ENCODE measurements at places on chromosomes 6 and 20.

GRCh38 chr20:20212675-20213096 lies 155.2 kb upstream of the INSM1 start:
- DNase-seq = no peak

DNA sequence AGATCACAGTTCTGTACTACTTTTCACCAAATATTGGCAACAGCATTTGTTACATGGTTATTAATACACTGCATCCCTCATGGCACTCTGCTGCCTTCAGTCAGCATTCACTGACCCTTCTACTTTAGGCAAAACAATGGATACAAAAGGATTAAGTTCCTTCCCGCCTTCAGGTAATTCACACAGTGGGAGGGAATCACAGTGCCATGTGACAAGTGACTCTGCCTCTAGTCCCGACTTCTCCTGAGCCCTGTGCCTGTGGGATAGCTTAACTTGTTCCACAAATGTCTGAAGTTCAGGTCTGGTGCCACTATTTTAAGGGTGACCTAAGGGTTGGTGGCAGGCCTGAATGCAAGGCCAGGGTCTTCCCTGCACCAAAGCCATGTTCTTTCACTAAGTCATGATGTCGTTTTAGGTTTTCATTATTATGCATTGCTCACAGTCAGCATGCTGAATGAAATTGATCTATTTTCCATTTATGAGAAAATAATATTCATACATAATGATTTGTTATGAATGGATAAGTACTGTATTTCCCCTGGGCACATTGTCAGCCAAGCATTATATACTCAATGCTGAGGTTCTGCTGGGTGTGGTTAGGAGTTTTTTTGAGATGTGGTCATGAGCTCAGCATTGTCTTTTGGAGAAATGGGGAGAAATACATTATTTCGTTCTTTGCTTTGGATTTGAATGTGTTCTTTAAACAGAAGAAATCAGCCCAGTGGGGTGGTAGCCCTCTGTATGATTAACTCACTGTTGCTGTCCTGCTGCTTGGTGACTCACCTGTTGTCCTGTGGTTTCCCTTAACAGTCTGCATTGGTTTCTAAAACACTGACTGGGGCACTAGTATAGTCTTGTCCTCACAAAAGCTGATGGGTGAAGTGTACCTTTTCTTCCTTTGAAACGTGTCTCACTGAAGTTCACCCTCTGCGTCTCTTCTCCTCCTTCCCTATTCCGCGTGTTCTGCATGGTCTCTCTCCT lies 66.4 kb downstream of the AFDN start:
- DNase-seq = no peak

DNA sequence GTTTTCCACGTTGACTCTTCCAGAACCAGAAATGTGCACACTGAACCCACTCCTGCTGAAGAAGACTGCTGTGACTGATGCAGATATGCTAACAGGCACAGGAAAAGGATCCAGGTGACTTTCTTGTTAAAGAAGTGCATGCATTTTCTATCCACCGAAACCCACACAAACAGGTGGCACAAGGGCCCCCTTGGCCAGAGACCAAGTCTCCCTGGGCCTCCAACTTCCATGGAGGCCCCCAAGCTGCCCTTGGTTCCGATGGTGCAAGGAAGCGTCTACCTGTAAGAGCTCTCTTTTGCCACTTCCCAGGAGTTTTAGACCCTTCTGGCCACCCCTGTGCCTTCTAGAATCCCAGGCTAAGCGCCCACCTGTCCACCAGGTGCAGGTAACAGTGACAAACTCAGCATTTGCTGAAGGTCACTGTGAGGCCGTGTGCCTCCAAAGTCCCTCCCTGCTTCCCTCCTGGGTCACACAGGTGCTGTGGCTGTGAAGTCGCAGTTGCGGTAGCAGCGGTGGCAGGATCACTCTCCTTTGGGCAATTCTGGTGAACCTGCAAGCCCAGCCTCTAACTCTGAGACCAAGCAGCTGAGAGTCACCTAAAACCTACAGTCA lies 134.8 kb downstream of the PXDC1 start:
- DNase-seq = no peak

- peak; percentile 2 for DNase-seq
Measured at GRCh38 chr20:13567663-13568062, 71.1 kb downstream of the TASP1 start.

GRCh38 chr6:21595285-21596144 lies 2.0 kb downstream of the SOX4 start:
- no peak for DNase-seq

GRCh38 chr6:130843575-130844320 lies 16.5 kb downstream of the SMLR1 start:
- DNase-seq = peak; percentile 13

DNA sequence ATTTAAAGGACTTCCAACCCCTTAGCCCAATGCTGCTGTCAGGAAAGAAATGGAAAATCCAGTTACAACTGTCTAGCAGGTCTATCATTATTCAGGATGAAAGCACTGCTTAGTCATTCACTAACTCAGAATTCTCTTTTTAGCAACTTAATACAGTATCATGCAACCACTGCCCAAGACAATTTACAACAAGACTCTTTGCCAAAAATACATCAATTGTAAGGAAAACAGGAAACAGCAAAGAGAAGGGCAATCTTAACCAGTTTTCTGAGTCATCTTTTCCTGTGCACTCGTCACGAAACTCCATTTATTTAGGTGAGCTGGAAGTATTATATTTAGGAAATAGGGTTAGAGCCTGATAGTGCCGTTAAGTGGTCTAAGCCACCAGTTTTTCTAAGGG lies 1197.7 kb upstream of the CITED2 start:
- no peak for DNase-seq

DNA sequence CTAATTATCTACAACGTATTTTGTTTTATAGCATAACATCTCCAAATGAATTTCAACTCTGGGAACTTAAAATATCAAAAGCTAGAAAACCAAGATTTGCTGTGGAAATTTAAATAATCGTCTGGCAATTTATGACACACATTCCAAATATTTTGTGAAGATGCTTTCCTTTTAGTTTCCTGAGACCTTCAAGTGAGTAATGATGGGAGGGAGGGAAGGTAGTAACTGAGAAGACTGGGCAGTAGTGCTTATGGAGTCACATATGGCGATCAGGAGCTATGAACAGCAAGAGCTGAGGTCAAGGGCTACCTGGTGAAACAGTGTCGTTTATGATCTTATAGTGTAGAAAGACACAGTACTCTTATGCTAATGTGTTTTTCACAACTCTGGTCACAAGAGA lies 178.2 kb upstream of the THEMIS start:
- no peak for DNase-seq

DNA sequence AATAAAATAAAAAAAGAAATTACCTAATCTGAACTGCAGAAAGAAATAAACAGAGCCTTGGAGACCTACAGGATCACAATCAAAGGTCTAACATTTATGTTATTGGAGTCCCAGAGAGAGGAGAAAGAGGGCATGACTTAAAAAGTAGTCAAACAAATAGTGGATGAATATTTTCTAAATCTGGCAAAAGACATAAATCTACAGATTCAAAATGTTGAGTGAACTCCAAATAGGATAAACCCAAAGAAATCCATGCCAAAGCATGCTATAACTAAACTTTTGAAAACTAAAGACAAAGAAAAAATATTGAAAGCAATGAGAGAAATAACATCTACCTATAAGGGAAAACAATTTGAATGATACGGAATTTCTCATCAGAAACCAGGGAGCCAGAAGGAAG lies 38.2 kb downstream of the PSMB1 start:
- DNase-seq = no peak

DNA sequence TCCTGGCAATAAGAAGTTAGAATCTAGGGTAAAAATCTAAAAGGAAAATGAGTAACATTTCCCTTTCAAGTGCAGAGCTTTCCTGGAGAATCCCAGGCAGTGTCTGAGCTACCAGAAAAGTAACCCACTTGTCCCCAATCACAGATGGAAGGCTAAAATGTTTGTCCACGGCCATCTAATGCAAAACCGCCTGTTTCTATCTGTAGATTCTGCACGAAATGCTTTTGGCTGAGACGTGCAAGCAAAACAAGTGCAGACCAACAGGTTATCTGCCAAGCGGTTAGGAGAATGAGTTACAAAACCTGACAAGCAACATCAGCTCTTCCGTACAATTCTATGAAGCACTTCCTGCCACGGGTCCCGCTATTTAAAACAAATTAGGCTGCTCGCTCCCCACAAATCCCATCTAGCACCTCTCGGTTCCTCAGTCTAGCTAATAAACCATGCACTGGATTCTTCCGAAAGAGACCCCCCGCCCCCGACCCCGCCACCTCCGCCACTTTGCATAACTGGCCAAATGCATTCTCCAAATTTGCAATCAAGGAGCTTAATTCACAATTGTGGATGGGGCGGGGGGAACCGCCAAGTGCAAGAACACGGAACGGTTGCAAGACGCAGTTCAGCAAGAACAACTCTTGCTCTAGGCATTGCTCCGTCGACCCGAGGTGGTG lies 1.4 kb downstream of the ELOVL5 start:
- no peak for DNase-seq

DNA sequence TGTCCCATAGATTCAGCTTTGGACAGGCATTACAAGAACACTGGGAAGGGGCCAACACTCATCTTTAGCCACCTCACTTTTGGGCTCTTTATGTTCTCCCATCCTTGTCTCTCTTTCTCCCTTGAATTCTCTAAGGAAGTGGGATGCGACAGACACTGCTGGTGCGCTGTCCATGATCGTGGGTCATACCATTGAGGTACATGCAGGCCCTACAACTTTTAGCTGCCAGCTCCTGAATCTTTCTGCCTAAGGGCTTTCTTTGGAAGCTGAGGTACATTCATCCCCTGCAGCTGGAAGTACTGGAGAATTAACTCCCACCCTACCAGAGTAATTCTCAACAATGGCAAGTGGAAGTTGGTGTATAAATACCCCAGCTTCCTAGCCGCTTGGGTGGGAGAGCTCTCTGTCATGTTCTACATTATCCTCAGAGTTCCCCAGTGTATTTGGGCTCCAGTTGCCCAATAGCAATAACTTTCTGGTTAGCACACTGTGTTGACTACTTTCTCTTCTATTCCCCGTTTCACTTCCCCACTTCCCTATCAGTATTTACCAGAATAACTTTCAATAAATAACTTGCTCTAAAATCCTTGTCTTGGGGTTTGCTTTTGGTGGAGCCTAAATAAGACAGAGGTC lies 309.4 kb upstream of the RNF24 start:
- peak; percentile 77 for DNase-seq

DNA sequence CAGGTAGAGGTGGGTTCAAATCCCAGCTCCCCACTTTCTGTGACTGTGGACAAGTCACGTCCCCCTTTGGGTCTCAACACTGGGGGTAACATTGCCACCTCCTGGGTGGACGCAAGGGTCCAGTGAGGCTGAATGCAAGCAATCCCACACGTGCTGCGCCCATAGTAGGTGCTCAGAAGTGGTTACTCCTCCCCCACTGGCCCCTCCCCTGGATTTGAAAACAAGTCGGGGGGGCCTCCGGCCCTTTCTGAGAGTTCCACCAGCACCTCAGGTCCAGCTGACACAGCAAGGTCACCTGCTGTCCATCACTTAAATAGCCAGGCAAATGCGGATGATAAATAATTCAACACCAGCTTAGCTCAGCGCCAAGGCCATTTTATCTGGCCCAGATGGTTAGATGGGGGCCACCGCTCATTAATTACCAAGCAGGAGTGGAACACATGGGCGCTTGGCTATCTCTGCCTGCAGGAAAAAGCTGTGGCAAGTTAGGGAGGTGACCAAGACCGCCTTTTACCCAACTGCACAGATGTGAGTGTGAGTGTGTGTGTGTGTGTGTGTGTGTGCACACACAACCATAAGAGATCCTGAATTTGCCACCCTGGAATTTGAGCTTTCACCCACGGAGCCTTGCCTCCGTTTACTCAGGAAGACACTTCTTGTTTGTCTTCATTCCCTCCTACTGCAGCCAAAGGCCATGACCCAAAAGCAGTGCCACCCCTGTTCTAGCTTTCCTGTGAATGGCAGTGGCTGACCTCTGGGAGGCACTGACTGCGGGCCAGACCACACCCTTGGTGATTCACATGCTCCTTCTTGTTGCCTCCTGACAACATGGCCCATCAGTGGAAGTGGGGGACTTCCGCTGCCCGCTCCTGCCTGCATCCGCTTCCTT lies 34.7 kb upstream of the KCNB1 start:
- DNase-seq = no peak

- DNase-seq = no peak
Measured at GRCh38 chr6:2969549-2969948, 1.8 kb downstream of the SERPINB6 start.

DNA sequence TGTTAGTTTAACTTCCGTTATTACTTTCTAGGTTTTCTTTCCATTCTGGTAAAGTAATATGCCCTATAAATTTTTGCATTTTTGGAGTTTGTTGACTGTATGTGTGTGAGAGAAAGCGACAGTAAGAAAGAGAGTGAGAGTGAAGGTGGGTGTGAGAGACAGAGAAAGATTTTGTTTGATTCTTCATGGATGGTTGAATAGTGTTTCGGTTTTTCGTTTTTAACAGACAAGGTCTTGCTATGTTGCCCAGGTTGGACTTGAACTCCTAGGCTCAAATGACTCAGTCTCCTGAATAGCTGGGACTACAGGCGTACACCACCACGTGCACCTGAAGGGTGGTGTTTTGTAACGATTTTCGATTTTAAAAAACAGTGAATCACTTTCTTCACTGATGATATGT lies 329.1 kb upstream of the RUNX2 start:
- no peak for DNase-seq

DNA sequence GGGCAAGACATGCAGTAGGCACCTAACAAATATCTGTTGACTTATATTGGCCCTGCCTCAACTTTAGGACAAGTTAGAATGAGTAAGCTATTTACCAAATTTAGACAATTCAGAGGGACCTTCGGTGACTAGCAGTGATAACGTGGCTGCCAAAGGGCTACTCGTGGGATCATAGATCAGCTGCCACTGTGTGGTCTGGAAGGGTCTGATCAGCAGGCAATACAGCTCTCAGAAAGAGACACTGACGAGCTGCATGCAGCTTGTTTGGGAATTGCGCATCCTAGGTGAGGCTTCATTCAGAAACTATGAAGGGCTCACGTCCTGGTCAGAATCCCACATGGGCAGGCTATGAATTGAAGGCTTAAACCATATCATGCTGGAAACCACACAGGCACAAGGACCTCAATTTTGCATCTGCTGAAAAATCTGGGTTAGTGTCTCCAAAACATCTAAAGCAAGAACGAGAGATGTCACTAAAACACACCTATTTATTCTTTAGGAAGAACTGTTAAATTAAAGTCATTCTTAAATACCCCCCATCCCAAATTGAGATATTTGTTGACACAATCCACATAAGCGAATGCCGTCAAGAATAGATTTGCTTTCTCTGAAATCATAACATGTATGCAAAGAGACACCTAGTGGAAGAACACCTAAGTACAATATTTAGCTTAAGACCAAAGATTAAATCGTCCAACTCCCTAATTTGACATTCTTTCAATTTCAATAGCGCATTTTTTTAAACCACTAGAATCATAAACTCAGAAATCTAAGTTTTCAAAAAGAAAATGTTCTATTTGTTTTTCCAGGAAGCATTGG lies 79.6 kb downstream of the IPCEF1 start:
- DNase-seq = peak; percentile 73

DNA sequence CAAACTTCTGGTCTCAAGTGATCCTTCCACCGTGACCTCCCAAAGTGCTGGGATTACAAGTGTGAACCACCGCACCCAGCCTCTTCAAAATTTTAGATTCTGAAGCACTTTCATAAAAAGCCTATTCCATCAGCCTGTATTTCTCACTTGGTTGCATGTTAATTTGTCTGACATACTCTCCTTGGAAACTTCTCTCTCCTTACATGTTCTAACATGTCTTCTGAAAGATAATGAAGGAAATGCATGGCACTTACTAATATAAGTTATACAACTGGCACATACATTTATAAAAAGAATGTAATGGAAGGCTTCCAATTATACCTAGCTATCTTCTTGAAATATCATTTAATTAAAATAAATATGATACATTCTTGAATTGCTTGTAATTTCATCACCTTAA lies 597.5 kb downstream of the TBC1D32 start:
- no peak for DNase-seq

GRCh38 chr6:39193201-39193791 lies 36.0 kb downstream of the KCNK5 start:
- no peak for DNase-seq

Data from inflammatory macrophage treated with lipopolysaccharide for 1 hour (primary cell).